ENCODE measurements at places on chromosomes 12 and 14. TPM values are rescaled to one million over a fixed set of nuclear protein-coding genes. Genes with fewer than 3 reads are reported as not detected.

The PPP4R4 gene
- total RNA-seq, result 6.7 TPM

The RNASE9 gene
- total RNA-seq, result not detected

The KLRK1 gene
- total RNA-seq, result 2.0 TPM

GRCh38 chr12:96006727-96007126, 10.6 kb upstream of the HAL start:
- no peak for DNase-seq

- no peak for DNase-seq
Measured at GRCh38 chr12:25699454-25699853, 146.4 kb upstream of the LMNTD1 start.

DNA sequence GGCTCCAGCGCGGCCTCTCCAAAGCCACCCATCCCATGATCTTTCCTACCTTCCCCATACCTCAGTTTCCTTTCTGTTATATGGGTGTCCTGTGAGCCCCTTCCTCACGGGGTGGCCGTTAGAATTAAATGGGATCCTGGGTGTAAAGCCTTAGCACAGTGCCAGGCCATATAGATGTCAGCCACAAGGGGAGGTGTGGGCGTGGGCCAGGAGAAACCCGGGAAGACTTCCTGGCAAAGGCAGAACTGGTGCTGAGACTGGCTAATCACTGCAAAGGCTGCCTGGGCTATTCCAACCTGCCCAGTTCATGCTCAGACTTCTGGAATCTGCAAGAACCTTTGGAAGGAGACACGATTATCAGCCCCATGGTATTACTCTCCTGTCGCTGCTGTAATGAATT, 11.0 kb upstream of the NCOR2 start:
- no peak for DNase-seq

DNA sequence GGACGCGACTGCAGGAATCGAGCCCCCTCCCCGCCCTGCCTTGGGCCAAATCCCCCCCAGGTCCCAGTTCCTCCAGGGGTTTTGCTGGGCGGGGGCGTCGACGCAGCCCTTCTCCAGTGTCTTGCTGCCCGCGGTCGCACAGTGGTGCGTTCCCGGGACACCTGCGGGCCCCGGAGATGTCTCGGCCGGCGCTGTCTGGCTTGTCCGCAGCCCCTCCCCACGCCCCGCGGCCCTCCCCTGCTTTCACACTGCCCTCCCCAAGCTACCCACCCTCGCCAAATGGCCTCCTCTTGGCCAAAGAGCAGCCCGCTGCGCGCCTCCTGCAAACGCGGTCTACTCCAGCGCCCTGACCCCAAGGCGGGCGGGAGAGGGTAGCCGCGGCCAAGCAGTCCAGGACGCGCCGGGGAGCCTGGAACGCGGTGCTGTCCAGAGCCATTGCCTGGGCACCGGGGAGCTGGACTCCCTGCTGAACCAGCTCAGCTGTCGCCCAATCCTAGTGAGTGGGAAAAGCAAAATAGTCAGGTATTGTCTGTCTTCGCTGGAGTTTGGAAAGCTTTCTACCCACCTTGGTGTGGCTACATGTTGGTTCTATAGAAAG, 122.0 kb downstream of the AACS start:
- DNase-seq, result no peak

DNA sequence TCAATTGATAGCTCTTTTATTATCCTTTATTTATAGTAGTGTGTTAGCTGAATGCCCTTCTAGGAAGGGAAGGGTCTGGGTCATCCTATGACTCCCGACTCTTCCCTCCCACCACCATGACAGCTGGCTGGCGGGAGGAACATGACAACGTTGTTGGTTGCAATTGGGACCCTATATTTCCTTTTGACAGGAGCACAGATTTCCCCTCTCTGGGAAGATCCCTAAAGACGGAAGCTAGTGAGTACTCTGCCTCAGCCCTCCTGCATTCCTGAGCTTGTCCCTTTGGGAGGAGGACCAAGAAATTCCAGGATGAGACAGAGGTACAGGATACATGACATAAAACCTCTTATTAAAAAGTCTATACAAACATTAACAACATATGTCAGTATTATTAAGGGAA, 485.4 kb downstream of the NAV3 start:
- DNase-seq, result no peak
